ENCODE measurements at places on chromosomes 1 and 21. TPM values are rescaled to one million over a fixed set of nuclear protein-coding genes. Genes with fewer than 3 reads are reported as not detected.

DNA sequence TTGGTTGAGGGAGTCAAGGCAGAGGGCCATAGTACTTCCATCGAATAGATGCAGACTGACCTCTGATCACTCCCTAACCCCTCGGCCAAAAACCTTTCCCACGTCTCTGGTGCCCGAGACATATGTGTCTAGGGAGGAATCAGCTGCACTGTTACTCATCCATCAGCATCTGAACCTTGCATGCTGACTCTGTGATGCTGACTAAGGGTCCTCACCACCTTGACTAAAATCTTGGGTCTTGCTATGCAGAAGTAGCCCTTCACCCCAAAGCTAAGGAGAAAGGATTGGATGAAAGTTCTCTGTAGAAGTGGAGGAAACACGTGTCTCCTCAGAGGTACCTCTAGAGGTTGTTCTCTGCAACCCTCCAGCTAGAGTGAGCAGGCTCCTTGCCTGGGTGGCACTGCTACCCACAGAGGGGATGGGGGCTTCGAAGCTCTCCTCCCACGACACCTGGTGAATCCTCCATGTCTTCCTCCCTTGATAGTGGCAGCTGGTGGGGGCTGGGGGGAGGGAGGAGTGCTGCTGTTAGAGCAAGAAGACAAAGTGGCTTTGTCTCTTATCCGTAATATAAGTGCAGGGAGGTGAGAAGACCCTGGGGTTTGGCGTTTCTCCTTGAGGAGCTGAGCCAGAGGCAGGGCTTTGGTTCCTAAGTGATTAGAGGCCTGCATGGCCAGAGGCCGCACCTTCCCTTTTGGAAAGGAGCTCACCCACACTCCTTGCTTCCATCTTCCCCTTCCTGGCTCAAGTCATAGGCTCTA is 45.1 kb downstream of the ATP2B4 start:
- DNase-seq = no peak

GRCh38 chr1:156081917-156082308 is 352 bp downstream of the MEX3A start:
- no peak for DNase-seq

AADACL3 gene
- not detected for total RNA-seq

GRCh38 chr1:55280731-55281130 is 65.6 kb upstream of the USP24 start:
- DNase-seq = no peak

DNA sequence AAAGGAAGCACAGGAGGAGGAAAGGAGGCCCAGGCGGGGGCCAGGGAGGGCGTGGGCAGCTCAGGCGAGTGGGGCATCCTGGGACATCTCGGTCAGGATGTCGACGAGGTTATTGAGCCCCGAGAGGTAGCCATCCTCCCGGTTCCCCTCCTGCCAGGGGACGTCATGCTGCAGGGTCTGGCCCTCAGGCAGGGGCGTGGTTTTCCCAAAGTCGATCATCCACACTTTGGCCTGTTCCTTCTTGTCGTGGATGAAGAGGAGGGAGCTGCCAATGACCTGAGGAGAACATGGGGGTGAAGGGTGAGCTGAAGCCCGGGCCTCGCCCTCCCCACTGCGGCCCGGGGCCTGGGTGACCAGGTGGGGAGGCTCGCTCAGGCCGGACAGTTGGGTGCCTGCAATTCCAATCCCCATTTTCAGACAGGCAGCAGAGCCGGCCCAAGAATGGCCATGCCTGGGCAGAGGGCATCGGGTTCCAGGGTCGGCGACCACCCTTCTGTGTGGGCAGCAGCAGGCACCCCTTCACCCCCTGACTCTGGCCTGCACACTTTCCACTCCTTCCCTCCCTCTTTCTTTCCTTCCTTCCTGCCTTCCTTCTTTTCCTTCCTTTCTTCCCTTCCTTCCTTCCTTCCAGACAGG is 86.2 kb downstream of the STUM start:
- peak; percentile 33 for DNase-seq

GRCh38 chr21:33841561-33841960 is 74.0 kb downstream of the ATP5PO start:
- DNase-seq = no peak

Data from Right ventricle myocardium superior (tissue), 1 donor.